ENCODE measurements at places on chromosomes 3 and 15.

GRCh38 chr3:43580181-43580580 is 41.6 kb downstream of the ANO10 start:
- DNase-seq, result no peak

GRCh38 chr3:48707157-48707556 is 9.9 kb downstream of the IP6K2 start:
- DNase-seq, result no peak

DNA sequence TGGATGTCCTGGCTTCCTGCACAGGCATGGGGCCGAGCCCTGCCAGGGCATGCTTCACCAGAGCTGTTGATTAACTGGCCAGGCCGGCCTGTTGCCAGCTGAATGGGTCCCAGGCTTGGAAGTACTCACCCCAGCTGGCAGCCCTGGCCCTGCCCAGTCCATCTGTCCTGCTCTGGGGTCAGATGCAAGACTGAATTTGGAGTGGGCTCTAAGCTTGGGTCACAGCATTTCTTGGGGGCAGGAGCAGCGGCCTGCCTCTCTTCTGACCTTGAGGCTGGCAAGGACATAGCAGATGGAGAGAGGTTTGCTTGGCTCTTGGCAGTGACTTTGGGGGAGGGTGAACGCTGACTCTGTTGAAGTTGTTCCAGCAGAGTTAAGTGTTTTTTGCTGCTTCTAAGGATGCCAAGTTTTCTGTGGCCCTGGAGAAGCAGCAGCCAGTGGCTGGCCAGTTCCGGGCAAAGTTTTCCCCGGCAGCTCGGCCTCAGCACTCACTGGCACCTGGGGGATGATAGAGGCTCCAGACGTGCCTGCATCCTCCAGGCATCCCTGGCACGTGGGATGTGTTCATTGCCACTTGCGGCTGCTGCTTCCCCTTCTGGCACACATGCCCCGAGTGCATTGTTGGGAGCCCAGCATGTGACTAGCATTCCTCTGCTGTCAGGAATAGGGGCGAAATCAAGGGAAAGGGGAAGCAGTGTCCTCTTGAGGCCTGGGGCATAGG is 22.9 kb downstream of the PDIA5 start:
- no peak for DNase-seq

- no peak for DNase-seq
Observed at GRCh38 chr3:57130571-57131209, 34.5 kb downstream of the IL17RD start.

DNA sequence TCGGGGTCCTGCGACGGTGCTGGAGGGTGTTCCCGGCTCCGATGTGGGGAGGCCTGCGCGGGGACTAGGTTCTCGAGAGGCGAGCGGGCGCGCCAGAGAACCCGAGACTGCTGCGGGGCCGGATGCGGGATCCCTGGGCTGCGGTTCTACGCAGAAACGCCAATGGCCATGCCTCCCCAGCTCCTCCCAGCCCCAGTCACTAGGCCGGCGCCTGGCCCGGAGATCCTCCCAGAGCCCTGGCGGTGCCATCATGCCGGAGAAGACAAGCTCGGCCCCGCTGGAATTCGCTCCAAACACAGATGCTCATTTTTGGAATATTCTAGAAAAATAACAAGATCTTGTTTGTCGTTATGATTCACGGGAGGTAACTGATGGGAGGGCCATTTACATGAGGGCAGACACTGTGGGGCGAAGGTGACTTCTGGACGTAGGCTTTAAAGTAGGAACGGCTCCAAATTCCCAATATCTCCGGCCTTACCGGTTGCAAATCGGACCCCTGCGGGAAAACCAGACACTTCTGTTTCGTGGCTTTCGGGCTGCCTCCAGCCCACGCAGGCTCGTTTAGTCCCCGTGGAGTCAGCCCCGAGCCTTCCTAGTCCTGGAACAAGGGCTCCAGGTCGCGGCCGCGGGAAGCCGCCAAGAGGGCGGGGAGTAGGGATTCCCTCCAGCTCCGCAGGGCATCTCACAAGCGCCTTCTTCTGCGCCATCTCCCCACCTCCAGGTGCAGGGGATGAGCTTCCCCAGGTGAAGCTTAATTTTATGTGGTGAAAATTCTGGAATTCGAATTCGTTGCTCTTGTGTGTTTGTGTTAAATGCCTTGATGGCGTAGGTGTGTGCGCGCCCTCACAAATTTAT is 74.8 kb upstream of the POLG start:
- no peak for DNase-seq

DNA sequence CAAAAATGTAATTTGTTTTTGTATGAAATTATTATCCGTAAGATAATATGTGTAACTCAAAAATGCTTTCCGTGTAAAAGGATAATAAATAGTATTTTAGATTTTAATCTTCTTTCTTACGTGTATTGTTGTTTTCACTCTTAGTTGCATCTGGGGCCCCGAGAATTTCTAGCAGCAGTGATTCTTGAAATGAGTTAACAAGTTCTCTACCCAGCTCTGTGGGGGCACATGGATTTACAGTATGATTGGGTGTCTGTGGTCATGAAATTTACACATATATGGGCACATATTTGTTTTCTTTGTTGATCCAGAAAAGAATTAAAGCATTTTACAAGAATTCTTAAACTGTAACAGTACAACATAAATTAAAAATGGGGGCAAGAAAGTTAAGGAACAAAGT is 145.9 kb upstream of the LRRFIP2 start:
- DNase-seq, result no peak

- peak; percentile 70 for DNase-seq
Observed at GRCh38 chr15:40859206-40859851, 14.7 kb downstream of the RHOV start.

DNA sequence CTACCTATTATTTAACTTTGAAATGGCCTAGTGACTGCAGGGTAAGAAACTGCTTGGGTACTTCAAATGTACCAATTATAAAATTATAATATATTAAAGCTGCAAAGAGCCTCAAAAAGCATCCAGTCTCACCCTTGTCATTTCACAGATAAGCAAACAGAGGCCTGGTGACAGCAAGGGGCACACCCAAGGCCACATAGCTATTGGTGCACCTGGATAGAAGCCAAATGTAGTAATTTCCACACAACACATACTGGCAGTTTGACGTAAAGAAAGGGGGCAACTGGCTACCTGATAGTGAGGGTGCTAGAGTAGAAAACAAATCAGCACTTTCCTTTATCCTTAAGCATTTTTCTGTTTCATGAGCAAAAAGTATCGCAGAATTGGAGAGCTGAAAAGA is 51.1 kb downstream of the IFT57 start:
- DNase-seq, result no peak

DNA sequence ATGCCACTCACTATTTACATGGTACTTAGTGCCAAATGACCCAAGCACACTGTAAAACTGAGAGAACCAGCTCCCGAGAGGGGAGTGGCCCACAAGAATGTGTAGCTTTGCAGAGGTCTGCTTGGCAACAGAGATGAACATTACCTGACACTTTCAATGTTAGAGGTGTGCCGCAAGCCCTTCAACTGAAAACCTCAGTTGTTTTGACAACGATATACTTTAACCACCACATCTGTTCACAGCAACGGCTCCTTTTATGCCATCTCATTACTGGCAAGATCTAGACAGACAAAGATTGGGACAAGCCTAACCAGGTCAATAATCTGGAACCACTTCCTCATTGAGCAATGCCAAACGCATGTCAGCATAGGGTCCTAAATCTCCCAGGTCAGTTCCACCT is 23.7 kb downstream of the NEK10 start:
- DNase-seq, result no peak

GRCh38 chr15:96629511-96629910 is 299.0 kb downstream of the NR2F2 start:
- DNase-seq, result no peak

DNA sequence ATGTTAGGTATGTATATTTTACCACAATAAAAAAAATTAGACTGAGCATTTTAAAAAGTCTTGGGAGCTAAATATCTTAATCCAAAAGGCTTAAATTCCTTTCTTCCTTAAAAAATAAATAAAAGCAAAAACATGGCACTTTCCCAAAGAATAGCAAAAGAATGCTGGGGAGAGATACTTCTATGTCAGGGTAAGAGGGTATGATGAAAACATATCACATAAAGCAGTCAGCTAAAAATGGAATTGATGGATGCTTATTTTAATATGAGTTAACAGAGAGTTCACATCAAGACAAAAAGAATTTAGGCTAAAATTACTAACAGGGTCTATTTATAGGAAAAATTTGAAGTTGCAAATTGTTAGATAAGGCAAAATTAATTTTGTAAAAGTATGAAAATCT is 141.0 kb downstream of the MYLK start:
- no peak for DNase-seq

DNA sequence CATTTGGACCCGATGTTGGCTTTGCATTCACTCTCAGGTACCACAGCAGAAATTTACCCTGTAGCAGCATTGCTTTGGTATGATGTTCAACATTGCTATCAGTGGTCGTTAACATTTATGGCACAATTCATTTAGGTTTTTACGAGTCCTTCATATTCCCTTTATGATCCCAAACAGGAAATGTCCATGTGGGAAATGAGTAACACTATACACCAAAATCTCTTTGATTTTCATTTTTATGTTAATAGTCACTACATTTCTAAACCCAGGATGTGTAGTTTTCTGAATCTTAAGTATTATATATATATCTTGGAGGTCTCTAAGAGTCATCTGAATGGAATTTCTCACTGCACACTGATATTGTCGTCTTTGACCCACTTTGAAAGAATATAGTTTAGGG is 78.5 kb upstream of the RBMS3 start:
- DNase-seq, result peak; percentile 1

GRCh38 chr15:77721963-77722362 is 89.3 kb upstream of the LINGO1 start:
- DNase-seq, result no peak

Data from RWPE1 (cell line).